NCI-H510A treated with DMSO at 0.1 percent for 48 hours (cell line): ENCODE measurements at places on chromosomes 4 and X.

GRCh38 chr4:6489927-6490326 lies 17.5 kb upstream of the PPP2R2C start:
- no peak for DNase-seq

GRCh38 chrX:104098151-104098808 lies 14.0 kb upstream of the ZCCHC18 start:
- DNase-seq, result peak; percentile 71

- DNase-seq, result no peak
These were observed 163.2 kb upstream of the FAM9B start for GRCh38 chrX:9196961-9197640.

GRCh38 chr4:100795581-100795980 lies 277.8 kb upstream of the EMCN start:
- no peak for DNase-seq

GRCh38 chr4:173012608-173013007 lies 156.0 kb upstream of the GALNT7 start:
- no peak for DNase-seq

DNA sequence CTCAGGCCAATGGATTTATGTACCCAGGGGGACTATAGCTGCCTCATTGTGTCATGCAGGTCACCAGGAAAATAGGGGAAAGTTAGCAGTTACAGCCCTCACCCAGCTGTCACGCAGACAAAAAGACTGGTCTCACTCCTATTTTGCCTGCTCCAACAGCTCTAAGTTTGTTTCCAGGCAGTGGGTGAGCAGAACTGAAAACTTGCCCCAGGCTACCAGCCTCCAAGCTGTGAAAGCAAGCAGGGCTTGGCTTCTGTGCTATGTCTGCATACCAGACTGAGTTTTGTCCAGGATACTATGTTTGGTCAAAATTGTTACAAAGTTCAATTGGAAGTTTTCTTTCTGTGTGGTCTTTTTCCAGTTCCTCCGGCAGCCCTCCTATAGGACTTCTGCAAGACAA lies 628.4 kb downstream of the FAM133A start:
- DNase-seq, result no peak

DNA sequence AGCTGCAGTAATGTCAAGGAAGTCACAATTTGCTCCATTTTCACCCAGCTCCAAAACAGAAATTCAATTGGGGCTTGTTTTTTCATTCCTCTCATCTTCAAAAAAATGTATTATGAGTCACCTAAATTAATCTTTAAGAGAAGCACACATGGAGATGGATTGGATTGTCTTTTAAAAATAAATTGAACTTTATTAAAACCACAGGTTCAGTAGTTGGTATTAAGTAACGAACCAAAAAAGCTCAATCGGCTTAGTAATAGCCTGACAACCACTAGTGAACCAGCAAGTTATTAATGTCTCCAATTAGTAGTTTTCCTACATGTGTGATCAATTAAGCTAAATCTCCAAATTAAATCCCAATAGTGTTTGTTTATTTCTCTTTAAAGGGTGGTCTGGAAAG lies 283.5 kb upstream of the GIMD1 start:
- DNase-seq, result no peak

- no peak for DNase-seq
These were observed 5.6 kb downstream of the PNCK start for GRCh38 chrX:153667956-153668396.

GRCh38 chr4:166622425-166622977 lies 611.8 kb downstream of the SPOCK3 start:
- no peak for DNase-seq

DNA sequence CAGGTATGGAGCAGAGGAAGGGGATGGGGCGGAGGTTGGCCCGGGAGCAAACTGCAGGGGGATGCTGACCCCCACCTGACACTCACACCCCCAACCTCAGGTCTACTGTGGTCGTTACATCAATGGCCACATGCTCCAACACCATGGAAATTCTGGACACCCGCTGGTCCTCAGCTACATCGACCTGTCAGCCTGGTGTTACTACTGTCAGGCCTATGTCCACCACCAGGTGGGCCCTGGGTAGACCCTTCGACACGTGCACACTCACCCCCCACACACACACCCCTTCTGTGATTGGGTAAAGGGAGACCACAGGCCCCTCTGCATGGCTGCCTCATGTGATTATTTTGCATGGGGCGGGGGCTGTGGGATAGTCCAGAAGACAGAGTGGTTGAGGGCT lies 2.2 kb upstream of the ERAS start:
- no peak for DNase-seq

GRCh38 chr4:107348188-107349050 lies 312.3 kb upstream of the DKK2 start:
- DNase-seq, result no peak

DNA sequence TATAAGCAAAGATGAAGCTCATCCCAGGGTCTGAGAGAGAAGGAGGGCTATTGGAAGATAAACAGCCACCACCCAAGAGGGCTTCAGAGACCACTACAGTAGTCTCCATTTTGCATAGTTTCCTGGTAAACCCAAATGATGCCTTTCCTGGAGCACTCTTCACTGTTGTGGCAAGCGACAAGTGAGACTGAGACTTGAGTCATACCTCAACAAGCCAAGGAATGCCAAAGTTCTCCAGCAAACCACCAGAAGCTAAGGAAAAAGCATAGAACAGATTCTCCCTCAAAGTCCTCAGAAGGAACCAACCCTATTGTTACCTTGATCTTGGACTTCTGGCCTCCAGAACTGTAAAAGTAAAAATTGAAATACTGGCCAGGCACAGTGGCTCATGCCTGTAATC lies 65.9 kb downstream of the LARP7 start:
- DNase-seq, result no peak

GRCh38 chr4:126757219-126757618 lies 875.5 kb upstream of the INTU start:
- no peak for DNase-seq

- no peak for DNase-seq
These were observed 107.0 kb downstream of the DDIT4L start for GRCh38 chr4:100083289-100083688.

- no peak for DNase-seq
These were observed 52.2 kb upstream of the SOD3 start for GRCh38 chr4:24743206-24743605.

GRCh38 chrX:53004811-53005210 lies 43.8 kb upstream of the GPR173 start:
- DNase-seq, result no peak

GRCh38 chrX:150213481-150214030 lies 149.6 kb upstream of the MAMLD1 start:
- DNase-seq, result no peak

DNA sequence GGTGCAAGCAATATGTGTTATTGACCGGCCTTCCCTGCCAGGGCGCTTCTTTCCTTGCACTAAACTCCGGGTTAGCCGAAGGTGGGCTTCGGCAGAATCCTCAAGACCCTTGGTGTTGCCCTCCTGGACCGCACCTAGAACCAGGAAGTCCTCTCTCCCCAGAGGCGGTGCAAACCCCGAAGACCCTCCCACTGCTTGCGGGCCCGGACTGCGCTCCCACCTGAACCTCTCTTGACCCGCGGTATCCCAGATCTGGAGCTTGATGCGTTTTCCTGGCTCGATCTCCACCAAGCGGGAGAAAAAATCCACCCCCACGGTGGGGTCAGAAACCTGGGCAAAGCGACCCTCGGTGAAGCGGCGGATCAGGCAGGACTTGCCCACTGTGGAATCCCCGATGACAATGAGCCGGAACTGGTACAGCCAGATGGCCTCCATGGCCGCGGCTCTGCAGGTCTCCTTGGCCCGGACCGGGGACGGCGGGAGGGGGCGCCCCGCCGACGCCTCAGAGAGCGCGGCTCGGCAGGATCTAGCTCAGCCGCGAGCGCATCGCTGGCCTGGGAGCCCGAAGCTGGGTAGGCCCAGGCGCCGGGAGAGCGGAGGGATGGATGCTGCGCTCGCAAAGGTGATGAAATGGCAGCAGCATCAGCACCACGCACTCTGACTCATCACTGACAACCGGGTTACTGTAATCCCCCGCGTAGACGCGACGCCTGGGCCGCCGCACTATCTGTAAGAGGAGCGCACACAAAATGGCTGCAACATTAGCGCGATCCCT lies at the start of gene RAB39B:
TSS of gene RAB39B (minus strand) at position 638 of the 775 bp plus-strand sequence. CDS start at position 435, 203 bp downstream.
- peak; percentile 73 for DNase-seq

DNA sequence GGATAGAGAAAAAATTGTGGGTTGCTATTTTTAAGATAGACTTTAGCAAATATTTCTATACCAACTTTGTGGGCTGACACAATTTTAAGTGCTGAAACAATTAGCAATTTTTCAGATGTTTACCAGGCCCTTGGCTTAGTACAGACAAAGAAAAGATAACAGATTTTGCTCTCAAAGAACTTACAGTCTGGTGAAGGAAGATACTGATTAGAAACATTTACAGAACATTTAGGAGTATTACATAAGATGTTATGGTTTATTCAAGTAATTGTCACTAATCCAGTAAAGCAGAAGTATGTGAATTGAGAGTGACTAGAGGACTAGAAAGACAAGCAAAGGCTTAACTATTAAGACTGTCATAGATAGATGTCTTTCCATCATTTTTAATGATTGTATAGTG lies 35.3 kb upstream of the NDUFC1 start:
- no peak for DNase-seq

GRCh38 chr4:4614925-4615678 lies 73.3 kb upstream of the STX18 start:
- no peak for DNase-seq

GRCh38 chr4:183635321-183635720 lies 23.7 kb downstream of the RWDD4 start:
- DNase-seq, result no peak

DNA sequence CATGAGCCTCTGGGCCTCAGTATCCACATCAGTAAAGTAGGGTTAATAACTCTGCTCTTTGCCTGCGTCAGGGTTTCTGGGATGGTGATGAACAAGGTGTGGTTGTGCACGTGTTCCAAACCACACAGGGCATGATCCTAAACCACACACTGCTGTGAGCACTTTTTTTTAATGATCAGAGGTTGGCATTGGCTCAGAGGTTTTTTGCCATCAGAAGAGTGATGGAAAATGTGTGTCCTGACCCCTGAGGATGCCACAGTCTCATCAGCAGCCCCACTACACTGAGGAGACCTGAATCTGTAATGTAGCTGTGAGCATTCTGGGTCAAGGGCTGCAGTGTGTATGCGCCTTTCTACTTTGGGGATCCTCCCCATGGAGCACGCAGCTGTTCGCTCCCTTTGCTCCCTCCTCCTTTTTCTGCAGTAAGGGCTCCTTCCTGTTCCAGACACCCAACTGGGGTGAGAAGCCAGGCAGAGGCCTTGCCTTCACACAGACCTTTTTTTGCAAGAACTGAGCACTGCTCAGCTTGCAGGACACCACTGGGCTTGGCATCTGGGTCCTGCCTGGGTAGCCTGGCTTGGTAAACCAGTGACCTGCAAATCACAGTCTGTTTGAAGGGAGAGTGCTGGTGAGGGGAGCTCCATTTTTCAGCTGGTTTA lies 87.5 kb downstream of the MAMLD1 start:
- DNase-seq, result no peak

- peak; percentile 2 for DNase-seq
These were observed 110.7 kb downstream of the ZNF827 start for GRCh38 chr4:145827885-145828284.

- no peak for DNase-seq
These were observed 8.6 kb downstream of the CD38 start for GRCh38 chr4:15786743-15787142.

GRCh38 chr4:26061248-26061986 lies 147.4 kb downstream of the SMIM20 start:
- no peak for DNase-seq

GRCh38 chrX:121746105-121746504 lies 698.7 kb downstream of the GLUD2 start:
- no peak for DNase-seq

- no peak for DNase-seq
These were observed 136.9 kb upstream of the PDE5A start for GRCh38 chr4:119765469-119765868.

DNA sequence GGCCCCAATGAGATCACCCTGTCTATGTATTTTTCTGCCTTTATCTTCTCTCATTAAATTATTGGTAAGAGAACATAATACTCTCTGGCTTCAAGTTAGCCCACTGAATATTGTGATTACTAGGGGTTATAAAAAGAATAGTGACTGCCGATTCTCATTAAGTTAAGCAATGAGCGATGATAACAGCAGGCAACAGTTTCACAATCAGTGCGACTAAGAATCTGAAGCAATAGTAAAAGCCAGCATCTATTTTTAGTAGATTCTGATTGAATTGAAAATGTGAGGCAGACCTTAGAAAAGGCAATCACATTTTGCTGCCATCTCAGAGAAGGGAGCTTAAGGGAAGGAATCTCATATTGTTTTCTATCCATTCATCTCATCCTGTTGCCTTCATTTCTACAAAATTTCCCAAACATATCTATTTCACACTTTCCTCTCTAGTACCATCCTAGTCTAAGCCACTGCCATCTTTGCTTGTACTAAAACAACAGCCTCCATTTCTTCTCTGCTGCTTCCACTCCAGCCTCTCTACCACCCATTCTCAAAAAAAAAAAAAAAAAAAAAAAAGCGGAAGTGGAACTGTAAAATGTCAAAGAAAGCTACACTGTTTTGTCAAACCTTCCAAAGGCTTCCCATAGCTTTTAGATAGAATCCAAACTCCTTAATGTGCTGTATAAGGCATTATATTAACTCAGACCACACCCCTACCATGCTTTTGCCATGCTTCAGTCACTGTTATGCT lies 17.4 kb downstream of the GABRA4 start:
- DNase-seq, result no peak

DNA sequence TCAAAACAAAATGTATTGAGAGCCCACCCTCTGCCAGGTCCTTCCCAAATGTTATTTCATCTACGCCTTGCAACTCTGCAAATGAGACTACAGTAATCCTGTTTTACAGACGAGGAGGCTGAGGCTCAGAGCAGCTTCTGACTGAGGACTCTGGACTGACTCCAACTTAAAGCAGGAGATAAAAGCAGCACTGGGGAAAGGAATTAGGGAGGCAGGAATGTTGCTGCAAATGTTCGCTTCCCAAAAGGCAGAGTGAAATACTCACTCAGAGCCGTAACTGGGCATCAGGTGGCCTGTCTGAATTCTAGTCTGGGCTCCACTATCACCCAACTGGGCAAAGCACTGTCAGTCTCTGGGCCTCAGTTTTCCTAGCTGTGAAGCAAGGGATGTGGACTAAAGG lies 94.7 kb upstream of the SRD5A3 start:
- no peak for DNase-seq

- DNase-seq, result no peak
These were observed 115.0 kb upstream of the SCML1 start for GRCh38 chrX:17622331-17622730.
